ENCODE measurements at places on chromosomes 7 and 10.

DNA sequence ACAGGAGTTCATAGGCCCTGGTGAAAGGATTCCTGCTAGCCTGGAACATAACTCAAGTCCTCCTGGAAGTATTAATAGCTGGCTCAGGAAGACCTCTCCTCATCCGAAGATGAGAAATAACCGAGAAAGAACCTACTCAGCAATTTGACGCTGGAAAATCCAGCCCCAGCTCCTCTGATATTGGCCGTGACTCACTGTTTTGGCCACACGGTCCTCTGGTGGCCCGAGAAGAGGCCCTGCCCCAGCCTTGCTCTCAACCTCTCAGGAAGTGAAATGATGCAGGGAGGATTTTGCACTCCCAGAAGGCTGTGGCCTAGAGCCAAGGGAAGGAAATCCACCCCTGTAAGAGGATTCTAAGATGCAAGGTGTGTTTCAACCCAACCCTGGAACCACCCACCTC, 121.6 kb downstream of the MTPAP start:
- DNase-seq: no peak

DNA sequence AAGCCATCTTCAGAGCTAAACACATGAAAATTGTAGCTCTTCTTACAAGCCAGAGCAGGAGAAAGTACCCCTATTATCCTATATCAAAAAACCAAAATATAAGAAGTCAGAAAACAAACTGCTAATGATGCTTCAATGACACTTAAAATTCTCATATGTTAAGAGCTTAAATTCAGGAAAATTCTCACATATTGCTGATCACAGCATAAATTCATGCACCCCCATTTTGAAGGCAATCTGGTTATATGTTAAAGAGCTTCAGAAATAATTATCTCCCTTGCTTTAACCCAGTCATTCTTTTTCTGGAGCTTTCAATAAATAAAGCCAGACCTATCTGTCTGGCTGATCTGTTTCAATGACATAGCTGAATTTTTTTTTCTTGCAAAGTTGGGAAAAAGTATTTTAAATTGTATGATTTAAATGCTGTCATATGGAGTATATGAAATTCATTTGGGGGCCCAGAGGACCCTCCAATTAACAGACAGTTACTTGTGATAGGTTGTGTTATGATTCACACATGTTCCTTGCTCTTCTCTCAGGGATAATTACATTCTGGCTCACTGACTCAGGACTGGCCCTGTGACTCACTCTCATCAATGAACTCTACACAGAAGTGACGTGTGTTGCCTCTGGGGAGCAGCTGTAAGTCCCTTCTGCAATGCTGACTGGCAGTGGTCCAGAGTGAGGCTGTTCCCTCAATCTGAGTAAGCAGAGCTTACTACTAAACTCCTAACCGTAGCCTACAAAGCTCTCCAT, 85.2 kb downstream of the HGF start:
- DNase-seq: peak; percentile 99

GRCh38 chr7:81111781-81112540, 193.1 kb upstream of the SEMA3C start:
- DNase-seq: no peak

DNA sequence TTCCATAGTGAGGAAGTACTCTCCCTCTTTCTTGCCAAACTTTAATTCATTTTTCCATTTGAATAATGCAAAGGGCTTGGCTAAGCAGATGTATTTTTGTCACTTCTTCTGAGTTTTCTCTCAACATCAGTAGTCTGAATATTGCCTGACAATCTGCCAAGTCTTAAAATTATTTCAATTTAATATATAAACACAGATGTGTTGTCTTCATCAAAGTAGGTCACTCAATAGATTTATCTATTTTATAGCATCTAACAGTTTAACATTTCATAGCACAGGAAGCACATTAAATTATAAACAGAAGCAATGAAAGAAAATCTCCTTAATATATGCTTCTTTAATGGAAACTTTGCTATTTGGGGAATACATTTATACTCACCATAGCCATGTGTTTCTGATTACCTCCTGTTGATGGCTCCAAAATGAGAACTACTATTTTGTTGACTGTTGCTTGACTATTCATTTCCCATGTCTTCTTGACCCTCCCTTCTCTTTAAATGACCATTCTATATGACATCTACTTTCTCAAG, 4.5 kb downstream of the CPED1 start:
- DNase-seq: no peak
